ENCODE measurements at places on chromosomes 4 and X.

DNA sequence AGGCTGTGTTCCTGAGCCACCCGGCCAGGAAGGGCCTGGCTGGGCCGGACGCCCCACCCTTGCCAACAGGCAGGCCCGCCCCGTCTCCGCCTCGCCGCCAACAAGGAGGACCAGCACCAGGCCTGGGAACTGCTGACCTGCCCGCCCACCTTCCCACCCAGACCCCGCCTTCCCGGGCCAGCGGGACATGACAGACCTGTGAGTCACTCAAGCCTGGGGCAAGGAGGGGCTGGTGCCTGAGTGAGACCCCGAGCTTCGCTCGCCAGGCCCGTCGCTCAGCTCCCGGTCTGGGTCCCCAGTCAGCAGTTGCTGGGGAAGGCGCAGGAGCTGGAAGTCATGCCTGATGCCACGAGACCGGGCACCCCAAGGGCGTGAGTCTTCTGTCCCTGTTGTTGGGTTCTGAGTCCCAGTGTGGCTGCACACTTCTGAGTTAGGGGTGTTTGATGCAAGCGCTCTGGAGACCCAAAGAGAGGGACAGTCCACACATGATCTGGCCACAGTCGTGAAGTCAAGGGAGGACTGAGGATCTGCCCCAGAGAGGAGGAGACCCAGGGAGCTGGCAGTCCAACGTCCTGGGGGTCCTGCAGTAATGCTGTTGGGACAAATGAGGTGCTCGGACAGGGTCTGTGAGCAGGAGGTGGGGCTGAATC lies at the start of gene DNASE1L1:
Gene DNASE1L1, minus strand, starts transcription at position 33 of the 650 bp plus-strand sequence. CDS start 3,686 bp downstream, outside the sequence.
- peak; percentile 4 for DNase-seq

DNA sequence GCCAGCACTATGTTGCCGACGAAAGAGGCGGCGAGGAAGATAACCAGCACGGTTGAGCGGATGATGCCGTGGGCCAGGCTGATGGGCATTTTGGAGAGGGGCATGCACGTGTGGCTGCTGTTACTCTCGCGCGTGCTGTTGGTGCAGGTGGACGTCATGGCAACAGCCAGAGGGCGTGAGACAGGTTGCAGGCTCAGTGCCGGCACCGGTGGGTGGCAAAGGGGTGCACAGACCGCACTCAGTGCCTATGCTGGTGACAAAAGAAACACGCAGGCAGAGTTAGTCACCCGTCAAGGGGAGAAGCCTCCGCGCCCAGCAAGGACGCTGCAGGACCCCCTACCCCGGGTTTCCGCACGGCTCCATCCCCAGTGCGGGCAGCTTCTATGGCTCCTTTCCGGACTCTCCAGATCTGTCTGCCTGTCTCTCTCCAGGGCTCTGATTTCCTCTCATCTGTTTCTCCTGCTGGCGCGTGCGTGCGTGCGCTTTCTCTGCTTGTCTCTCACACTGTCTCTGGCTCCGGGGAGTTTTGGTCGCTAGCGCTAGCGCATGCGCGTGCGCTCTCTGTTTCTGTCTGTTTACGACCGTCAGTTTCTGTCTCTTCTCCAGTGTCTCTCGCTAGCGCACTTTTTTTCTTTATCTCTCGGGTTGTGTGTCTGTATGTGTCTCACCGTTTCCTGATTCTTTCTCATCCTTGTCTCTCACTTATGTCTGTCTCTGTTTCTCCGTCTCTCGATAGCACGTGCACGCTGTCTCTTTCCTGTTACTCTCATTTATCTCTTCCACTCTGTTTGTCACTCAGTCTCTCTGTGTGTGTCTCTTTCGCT lies 2.1 kb downstream of the GPR101 start:
- DNase-seq = no peak

GRCh38 chrX:17680732-17681413 lies 56.4 kb upstream of the SCML1 start:
- DNase-seq = no peak

- no peak for DNase-seq
Measured at GRCh38 chrX:150849486-150849885, 49.0 kb downstream of the CD99L2 start.

- no peak for DNase-seq
Measured at GRCh38 chr4:2507855-2508254, 28.6 kb upstream of the FAM193A start.

DNA sequence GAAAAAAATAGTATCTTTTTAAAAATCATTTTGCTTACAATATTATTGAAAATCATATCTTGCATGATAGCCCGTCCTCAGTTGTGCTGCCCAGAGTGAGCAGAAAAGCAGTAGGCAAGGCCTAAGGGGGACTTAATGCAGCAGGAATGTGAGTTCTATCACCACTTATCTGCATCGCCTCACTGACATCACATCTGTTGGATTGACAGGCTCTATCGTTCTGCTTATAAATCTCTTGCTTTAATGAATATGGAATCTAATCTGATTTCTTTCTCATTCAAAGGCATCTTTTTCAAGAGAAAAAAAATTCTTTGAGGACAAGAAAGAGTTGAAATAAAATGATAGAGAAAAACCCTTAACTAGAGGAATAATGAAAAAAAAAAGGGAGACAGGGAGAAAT lies 249.9 kb downstream of the PAPSS1 start:
- no peak for DNase-seq

GRCh38 chrX:49858341-49858740 lies 20.9 kb upstream of the USP27X start:
- no peak for DNase-seq
